ENCODE measurements at places on chromosomes 13 and 19.

GRCh38 chr13:45821811-45822210 is 29.7 kb downstream of the SIAH3 start:
- no peak for DNase-seq

DNA sequence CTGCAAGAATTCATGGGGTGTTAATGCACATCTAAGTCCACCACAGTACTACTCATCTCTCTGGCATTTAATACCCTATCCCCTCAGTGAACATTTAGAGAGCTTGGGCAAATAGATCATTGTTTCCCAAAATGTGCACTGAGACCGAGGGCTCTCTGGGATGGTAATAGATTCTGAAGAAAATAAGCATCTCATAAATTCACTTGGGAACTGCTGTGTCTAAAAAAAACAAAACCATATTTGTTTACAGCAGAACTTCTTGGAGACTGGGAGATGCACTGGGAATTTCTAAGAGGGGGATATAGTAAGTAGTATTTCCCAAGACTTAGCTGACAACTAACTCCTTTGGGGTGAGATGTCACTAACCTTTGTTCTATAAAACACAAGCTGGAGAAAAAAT is 58.4 kb downstream of the ENOX1 start:
- DNase-seq: no peak

GRCh38 chr19:53432088-53432661 is 391 bp downstream of the ZNF761 start:
- no peak for DNase-seq

- no peak for DNase-seq
Measured at GRCh38 chr19:1873524-1874473, 10.4 kb upstream of the KLF16 start.

DNA sequence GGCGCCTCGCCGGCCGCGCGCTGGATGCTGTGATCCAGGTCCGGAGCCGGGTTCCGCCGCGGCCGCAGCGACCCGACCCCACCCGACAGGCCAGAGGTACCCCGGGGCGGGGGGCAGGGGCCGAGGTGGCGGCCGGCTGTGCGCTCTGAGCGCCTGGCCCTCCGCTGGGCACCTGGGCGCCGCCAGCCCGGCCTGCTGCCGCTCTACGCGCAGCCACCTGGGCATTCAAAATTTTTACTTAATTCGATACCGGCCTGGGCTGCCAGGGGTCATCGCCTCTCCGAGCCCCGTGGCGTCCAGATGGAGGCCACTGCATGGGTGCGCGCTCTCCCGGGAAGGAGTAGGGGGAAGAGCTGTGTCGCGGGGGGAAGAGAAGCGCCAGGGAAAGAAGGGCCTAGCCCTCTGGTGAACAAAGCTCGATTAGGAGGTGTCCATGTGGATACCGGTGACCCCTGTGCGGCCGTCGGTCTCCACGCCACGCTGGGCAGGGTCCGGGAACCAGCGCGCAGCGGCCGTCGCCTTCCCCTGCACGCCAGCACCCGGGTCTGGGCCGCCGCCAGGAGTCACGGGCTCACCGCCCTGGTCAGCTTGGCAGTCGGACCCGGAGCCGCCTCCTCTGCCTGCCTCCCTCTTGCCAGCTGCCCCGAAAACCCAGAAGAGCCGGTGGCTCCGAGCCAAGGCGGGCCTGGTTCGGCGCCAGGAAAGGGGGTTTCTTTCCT is 666 bp downstream of the BIVM start:
- no peak for DNase-seq

- DNase-seq: no peak
Measured at GRCh38 chr19:21432590-21432989, 35.7 kb downstream of the ZNF493 start.

DNA sequence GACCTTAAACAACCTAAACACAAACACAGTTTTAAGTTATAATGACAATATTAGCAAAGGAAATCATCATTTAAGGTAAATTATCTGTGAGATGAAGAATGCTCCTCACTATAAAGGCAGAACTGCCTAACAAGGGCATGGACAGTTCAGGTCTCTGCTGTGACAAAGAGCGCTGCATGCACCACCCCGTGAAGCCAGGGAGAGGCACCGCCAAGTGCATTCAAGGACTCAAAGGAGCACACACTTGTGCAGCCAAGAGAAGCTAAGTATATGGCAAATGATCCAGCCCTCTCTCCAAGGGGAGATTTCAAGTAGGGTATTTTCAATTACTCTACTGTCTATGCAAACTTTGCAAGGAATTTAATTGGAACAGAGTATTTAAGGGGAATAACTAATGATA is 126.0 kb downstream of the RAP2A start:
- DNase-seq: no peak

DNA sequence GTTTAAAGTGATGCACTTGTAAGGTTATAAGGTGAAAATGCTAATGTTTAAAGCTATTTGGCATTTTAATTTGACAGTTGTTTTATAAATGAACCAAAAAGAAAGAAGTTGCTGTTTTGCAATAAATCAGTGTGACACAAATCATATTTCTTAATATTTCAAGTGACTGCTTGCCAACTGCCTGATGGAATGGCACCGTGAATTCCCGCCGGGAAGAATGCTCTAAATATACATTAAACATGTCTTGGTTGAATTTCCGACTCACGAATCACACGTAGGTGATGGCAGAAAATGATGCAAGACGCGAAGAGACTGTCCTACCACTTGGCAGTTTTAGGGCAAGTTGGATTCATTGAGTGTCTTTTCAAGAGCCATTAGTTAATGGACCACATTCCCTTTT is 3.1 kb upstream of the GJB2 start:
- DNase-seq: no peak

GRCh38 chr13:24900507-24900906 is 136.5 kb downstream of the RNF17 start:
- no peak for DNase-seq

DNA sequence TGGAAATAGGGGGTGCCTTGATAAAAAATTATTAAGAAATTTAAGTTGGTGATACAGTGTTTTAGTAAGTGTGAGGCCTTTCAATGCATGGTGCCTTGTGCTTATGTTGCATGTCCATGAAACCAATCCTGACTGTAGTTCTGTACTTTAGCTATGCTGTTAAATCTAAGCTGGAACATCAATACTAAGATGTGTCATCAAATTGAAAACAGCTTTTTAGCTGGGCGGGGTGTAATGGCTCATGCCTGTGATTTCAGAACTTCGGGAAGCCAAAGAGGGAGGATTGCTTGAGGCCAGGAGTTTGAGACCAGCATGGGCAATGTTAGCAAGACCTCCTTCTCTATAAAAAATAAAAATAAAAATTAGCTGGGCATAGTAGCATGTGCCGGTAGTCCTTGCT is 930.3 kb upstream of the PCDH9 start:
- no peak for DNase-seq

DNA sequence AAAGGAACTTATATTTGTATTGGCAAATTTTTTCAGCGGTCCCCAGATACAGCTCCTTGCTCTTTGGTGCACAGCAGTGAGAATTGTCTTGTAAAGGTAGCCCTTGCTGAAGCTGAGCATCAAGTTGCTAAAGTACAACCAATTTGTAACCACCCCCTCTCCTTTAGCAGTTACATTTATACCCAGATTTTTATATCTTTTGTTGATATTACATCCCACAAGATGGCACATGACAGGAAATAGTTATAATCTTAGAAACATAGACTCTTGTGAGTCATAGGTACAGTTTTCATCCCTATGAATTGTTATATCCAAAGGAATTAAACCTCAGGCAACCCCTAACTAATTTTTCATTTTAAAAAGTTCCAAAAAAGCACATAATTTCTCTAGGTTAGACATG is 523.0 kb upstream of the SLITRK1 start:
- no peak for DNase-seq

DNA sequence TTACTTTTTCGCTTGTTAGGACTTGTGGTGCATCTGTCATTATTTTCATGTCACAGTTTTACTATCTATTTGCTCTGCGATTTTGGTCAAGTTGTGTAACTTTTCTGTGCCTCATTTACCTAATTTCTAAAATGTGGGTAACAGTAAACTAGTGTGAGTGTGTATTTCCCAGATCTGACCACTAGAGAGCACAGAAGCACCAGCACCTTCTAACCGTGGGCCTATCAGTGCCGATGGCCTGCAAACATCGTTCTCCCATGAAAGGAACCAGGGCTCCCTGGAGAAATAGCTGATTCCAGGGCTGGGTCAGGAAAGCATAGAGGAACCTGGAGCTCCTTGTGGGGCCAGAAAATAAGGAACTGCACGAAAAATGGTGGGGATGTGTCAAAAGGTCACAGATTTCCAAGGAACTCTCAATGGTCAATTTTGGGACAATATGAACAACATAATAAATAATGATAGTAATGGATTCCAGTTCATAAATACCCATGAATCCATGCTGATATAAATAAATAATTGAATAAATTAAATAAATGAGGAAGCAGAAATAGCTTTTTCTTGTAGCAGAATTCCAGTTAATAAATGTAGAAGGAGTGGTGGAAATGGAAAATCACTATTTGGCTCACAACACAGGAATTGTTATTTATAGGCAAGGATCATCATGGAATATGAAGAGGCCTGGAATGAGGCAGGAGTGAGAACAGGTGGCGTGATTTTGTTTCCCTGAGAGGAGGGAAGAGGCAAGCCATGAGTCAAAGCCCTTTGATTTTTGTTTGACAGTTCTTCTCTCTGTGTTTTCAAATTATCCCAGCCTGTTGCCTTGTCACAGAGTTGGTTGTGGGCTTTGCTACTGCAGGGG is 31.1 kb downstream of the CEACAM8 start:
- no peak for DNase-seq

GRCh38 chr13:35732565-35732964 is 256.1 kb upstream of the MAB21L1 start:
- DNase-seq: no peak

- no peak for DNase-seq
Measured at GRCh38 chr13:40383132-40383531, 283.3 kb downstream of the FOXO1 start.

DNA sequence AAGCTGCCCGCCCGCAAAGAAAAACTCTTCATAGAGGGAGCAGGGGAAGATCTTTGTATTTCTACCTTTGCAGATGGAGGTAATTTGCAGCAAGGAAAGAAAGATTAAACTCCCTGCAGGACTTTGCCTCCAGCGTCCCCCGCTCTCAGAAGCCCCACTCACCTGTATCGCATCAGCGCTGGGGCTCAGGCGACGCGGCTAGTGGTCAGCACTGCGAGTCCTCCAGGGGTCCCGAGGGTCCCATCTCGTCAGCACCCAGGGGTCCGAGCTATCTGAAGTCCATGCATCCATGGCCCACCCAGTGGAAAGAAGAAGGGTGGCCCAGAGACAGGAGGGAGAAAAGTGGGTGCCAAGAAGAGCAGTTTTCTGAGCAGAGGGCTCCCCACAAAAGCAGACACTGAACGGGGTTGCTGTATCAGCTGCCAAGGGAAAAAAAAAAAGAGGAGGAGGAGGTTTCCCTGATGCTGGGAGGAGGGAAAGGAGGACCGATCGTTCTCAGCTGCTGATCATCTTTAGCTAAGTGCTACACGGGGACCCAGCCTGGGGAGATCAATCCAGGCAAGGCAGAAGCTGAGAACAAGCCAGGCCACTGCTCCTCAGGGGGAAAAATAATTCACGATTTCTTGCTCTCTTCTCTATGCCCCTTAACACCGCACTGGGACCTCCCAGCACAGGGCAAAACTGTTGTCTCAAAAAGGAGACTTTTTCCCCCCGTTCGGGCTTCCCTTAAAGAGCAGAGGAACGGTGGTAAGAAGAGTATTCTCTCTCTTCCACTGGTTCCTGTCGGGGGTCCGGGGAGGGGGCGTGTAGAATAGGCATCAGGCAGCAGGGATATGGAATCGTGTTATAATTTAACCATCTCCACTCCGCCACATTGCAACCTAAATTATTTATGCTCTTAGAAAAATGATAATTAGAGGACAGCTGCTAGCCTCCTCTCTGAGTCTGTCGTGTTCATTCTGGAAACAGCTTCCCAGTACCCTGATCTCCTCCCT is 117.7 kb upstream of the CACNA1A start:
- DNase-seq: no peak

All from H1 (cell line).